ENCODE measurements at places on chromosomes 5 and 9.

- DNase-seq = no peak
Observed at GRCh38 chr9:83198371-83198770, 135.4 kb upstream of the RASEF start.

DNA sequence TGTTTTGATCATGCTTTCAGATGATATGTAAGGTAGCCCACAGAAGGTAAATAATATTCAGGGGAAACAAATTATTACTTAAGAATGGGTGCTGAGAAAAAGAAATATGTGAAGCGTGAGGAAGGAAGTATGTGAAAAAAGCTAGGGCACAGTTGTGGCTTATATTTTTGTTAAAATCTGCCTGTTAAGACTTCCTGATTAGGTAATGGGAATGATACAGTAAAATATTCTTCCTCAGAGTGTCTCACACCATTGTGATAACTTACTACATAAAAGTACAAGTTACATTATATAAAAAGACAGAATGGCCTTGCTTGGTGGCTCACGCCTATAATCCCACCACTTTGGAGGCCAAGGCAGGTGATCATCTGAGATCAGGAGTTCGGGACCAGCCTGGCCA is 18.7 kb upstream of the PARP8 start:
- no peak for DNase-seq

DNA sequence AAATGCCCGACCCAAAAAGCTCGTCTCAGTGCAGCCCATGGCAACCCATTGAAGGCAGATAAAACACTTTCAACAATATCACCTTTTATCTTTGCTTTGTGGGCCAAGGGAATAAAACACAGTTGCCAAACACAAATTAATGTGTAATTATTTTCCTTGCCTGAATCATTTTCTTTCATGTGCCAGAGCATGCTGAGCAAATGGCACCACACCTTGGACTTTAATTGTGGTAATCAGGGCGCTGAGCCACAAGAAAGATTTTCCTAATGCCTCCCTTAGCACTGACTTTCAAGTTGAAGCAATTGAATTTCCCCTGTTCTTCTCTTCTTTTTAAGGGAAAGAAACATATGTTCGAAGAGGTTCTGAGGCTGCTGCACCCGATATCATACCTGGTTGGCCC is 297.1 kb upstream of the MSX2 start:
- no peak for DNase-seq

GRCh38 chr5:37120270-37120669 is 128.9 kb downstream of the CPLANE1 start:
- peak; percentile 12 for DNase-seq

- DNase-seq = no peak
Observed at GRCh38 chr9:16136961-16137360, 584.1 kb downstream of the CCDC171 start.

DNA sequence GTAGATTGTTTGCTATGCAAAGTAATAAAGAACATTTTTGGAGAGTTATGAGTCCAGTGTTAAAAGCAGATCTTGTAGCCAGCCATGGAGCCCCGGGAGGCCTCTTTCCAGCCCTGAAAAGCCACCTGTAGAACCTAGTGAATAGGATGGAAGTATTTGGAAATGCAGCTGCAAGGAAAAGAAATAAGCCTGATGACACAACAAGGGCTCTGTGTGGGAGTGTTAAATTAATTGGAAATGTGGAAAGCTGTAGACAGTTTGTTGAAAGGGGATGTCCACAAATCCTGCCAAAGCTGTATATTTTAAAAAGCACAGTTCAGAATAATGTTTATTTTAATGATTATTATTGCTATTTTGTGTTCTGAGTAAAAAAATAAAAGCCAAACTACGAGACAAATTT is 152.5 kb upstream of the GHR start:
- no peak for DNase-seq

DNA sequence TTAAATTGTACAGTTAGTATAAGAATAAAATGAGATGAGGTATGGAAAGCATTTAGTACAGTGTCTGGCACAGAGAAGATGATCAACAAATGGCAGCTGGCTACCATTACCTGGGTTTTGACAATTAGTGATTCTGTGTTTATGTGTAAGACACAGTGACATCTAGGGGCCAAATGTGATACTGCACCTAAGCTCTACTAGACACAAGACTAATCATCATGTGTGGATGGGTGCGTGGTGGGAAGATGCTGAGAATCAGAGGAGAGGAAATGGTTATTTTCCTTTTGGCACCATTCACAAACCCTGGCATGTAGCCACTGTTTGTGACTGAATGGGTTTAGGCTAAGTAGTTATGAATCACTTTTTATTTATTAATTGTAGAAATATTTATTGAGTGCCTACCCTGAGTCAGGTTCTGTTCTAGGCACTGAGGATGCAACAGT is 109.8 kb upstream of the TBC1D2 start:
- peak; percentile 48 for DNase-seq

DNA sequence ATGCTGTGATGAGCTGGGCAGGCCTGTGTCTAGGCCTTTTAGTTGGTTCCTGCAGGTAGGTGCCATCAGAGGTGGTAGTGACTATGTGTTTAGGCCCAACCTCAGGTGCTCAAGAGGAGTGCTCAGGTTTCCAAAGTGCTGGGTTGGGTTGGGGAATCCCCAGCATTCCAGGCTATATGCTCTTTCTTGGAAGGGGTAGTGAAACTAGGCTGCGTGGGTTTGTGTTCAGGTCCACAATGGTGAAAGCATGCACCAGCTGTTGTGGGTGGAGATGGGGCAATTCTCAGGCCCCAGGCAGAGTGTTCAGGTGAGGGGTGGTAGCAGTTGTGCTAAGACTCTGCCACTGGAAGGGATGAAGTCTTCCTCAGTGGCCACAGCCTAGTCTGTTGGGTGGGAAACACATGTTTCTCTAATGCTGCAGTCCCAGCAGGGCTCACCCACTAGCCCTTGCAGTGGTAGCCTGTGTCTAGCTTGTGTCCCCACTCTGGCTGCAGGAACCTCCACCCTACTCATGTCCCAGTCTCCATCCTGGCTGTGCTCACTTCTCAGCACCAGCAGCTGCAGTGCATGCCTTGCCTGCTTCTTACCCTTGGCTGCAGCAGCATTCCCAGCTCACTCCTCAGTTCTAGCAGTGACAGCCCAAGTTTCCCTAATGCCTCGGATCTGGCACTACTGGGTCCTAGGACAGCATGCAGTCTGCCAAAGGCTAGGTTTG is 78.9 kb downstream of the FAM170A start:
- DNase-seq = no peak

GRCh38 chr5:113632996-113633395 is 119.5 kb downstream of the YTHDC2 start:
- no peak for DNase-seq

DNA sequence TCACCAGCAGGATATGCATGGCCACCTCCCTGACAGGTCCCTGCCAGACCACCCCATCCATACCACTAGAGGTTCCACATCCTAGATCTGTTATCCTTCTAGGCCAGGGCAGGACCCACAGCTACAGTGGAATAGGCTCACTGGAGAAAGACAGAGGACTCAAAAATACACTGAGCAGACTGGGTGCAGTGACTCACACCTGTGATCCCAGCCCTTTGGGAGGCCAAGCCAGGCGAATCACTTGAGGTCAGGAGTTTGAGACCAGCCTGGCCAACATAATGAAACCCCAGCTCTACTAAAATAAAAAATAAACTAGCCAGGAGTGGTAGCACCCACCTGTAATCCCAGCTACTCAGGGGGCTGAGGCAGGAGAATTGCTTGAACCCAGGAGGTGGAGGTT is 56.5 kb upstream of the TESK1 start:
- DNase-seq = no peak

DNA sequence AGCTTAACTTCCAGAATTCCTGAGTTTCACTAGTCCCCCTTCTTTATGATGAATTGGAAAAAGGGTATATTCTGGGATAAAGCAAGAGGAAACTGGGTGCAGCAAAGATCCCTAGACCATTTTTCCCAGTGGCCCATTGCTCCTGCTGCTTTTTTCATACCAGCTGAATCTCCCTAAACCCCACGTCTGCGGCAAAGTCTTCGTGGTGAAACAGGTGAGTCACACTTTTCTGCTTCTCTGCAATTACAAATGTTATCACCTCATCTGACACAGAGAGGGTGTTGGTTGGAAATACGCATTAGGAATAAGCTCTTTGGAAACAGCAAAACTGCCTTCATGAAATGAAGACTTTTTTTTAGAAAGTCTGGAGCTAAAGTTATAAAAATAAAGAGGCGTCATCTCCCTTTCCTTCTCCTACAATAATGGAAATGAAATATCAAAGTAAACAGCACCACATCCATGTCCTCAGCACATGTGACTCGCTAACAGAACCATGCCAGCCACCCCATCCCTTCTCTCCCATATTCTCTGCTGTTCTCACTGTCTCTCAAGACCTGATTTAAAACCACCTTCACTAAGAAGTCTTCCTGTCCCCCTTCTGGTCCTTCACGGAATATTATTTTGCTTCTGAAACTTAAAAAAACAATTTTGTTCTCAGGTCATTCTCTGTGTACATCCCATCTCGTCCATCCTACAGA is 39.5 kb upstream of the GLRX start:
- DNase-seq = peak; percentile 74

- DNase-seq = no peak
Observed at GRCh38 chr9:2144619-2145018, 129.5 kb downstream of the SMARCA2 start.

DNA sequence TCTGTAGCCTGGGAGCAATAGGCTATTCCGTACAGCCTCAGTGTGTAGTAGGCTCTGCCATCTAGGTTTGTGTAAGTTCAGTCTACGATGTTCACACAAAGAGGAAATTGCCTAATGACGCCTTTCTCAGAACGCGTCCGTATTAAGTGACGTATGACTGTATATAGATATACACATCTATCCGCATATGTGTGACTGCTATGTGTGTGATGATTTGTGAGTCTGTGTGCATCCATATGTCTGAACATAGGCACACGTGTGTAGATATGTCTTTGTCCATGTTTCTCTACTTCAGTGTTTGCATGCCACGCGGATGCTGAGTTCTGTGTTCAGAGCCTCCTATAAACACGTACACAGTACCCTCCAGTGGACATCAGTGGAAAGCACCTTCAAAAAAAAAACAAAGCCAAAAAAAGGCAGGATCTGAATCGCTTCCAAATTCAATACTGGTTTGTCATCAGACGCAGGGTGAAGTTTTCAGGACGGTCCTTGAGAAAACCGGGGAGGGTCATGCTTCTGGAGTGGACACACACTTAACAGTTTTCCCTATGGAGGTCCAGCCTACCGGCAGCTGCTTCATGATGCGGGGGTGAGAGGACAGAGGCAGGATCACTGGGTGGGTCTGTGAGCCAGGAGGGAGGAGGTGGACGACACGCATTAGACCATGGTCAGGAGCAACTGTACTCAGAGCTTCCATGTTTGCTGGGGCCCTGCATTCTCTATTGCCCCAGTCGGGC is 29.5 kb upstream of the ALDH1B1 start:
- DNase-seq = peak; percentile 44

GRCh38 chr5:143791848-143792731 is 19.9 kb upstream of the HMHB1 start:
- no peak for DNase-seq

GRCh38 chr9:127055745-127056402 is 66.6 kb downstream of the ANGPTL2 start:
- DNase-seq = no peak

- no peak for DNase-seq
Observed at GRCh38 chr5:10366310-10367272, 13.1 kb downstream of the MARCHF6 start.

DNA sequence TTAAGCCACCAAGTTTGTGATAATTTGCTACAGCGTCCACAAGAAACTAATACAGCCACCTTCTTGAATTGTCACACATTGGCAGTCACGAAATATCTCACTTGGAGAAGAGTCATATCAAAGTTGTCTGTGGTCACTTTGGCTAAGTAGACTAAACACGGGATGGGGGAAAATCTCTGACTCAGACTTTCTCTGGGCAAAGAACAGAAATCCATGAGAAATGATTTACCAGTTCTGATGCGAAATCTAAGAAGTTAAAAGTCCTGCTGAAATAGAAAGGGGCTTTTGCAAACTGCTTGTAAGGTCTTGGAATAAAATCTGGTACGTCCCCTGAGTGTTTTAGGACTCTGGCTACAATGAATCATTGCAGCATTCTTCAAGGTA is 158.4 kb downstream of the COL23A1 start:
- no peak for DNase-seq

DNA sequence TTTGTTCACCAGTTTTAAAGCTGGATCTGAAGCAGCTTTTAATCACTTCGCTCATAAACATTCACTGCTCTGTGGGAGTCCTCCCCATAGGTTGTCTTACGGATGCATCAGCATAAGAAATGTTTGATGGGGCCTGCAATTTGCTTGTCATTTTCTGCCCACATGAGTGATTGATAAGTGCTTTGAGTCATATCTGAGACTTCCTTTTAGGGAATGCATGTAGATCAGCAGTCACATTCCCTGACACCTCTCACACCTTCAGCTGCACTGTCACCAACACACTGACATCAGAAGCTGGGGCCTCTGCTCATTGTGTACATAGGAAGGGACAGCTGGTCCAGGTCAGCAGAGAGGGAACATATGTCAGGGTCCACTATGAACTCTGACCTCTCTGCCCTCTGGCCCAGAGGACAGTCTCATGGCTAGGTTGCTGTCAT is 84.1 kb upstream of the SPATA31D4 start:
- no peak for DNase-seq

GRCh38 chr9:126474786-126475485 is 138.8 kb upstream of the LMX1B start:
- DNase-seq = no peak

DNA sequence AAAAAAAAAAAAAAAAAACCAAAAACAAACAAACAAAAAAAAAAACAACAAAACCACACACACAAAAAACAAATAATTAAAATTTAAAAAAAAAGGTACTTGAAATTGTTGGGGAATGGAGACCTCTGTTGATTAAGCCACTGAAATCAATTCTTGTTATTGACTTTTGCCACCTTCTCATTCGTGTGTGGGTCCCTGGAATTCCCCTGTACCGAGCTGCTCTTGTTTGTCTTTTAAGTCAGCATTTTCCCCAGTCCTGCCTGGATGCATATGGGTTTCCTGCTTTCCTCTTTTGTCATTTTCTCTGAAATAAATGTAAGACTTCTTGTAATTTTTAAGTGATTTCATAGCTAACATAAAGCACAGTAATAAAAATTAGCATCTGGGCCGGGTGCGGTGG is 45.5 kb downstream of the GPBP1 start:
- DNase-seq = peak; percentile 31

Measured in activated CD4-positive, alpha-beta T cell treated with anti-CD3 and anti-CD28 coated beads for 36 hours (primary cell).